ENCODE measurements at places on chromosomes 12 and 14. TPM values are rescaled to one million over a fixed set of nuclear protein-coding genes. Genes with fewer than 3 reads are reported as not detected.

The KRT77 gene
- polyA plus RNA-seq, result 0.42 TPM

The FOXG1 gene
- not detected for polyA plus RNA-seq

The RASSF8 gene
- 20.2 TPM for polyA plus RNA-seq

The TAC3 gene
- polyA plus RNA-seq, result 13.5 TPM

The FAM181A gene
- not detected for polyA plus RNA-seq

The RTN1 gene
- 45.0 TPM for polyA plus RNA-seq

The IL22 gene
- not detected for polyA plus RNA-seq

The ALDH1L2 gene
- 1.6 TPM for polyA plus RNA-seq

The FAM222A gene
- polyA plus RNA-seq, result 6.3 TPM

The EPYC gene
- 0.13 TPM for polyA plus RNA-seq

The CD27 gene
- 1.6 TPM for polyA plus RNA-seq

The KRT79 gene
- not detected for polyA plus RNA-seq

The OLR1 gene
- polyA plus RNA-seq, result 2.6 TPM

The RAN gene
- 554 TPM for polyA plus RNA-seq

The C12orf56 gene
- polyA plus RNA-seq, result 0.22 TPM

The AKAP6 gene
- polyA plus RNA-seq, result 8.5 TPM

The SLC17A8 gene
- polyA plus RNA-seq, result 1.5 TPM

The VDR gene
- 11.3 TPM for polyA plus RNA-seq

The DNAI7 gene
- polyA plus RNA-seq, result 0.63 TPM

The LRTM2 gene
- 0.13 TPM for polyA plus RNA-seq

The SRRM4 gene
- polyA plus RNA-seq, result 1.6 TPM

The LTBR gene
- 132 TPM for polyA plus RNA-seq

The PIK3C2G gene
- 2.1 TPM for polyA plus RNA-seq

The PTCSC3 gene
- polyA plus RNA-seq, result not detected

The A2ML1 gene
- 0.13 TPM for polyA plus RNA-seq

The STRAP gene
- polyA plus RNA-seq, result 95.5 TPM

The SLC25A21 gene
- 0.58 TPM for polyA plus RNA-seq

The KLHL33 gene
- 0.64 TPM for polyA plus RNA-seq

The AACS gene
- polyA plus RNA-seq, result 19.1 TPM

The ACVRL1 gene
- 17.7 TPM for polyA plus RNA-seq

The MANSC4 gene
- 0.19 TPM for polyA plus RNA-seq

The RNU4-1 gene
- polyA plus RNA-seq, result not detected

The ZC2HC1C gene
- polyA plus RNA-seq, result 4.5 TPM

The TSPAN11 gene
- polyA plus RNA-seq, result 8.4 TPM

The TTC8 gene
- polyA plus RNA-seq, result 25.7 TPM

The CCDC38 gene
- 0.36 TPM for polyA plus RNA-seq

The LRRC43 gene
- polyA plus RNA-seq, result 2.0 TPM

The CD4 gene
- polyA plus RNA-seq, result 17.4 TPM

The RFX4 gene
- polyA plus RNA-seq, result 0.13 TPM

The HOXC9 gene
- 0.51 TPM for polyA plus RNA-seq

The CAPZA3 gene
- 0.04 TPM for polyA plus RNA-seq

The SERPINA1 gene
- 1,712 TPM for polyA plus RNA-seq

The MSRB3 gene
- polyA plus RNA-seq, result 23.1 TPM

The MMP19 gene
- 2.5 TPM for polyA plus RNA-seq

The NPFF gene
- not detected for polyA plus RNA-seq

The TMPRSS12 gene
- 0.01 TPM for polyA plus RNA-seq

The RIN3 gene
- polyA plus RNA-seq, result 15.6 TPM

The APOF gene
- polyA plus RNA-seq, result 0.06 TPM

The DRAM1 gene
- 7.8 TPM for polyA plus RNA-seq

The ITFG2 gene
- polyA plus RNA-seq, result 42.7 TPM

The TMTC1 gene
- polyA plus RNA-seq, result 4.0 TPM

The TAS2R46 gene
- 0.13 TPM for polyA plus RNA-seq

The SLC8B1 gene
- 18.1 TPM for polyA plus RNA-seq

The SRP54 gene
- 62.5 TPM for polyA plus RNA-seq
